Thoracic aorta (tissue), 2 donors: ENCODE measurements at places on chromosomes 6 and 20. TPM values are rescaled to one million over a fixed set of nuclear protein-coding genes. Genes with fewer than 3 reads are reported as not detected.

Gene TRAPPC3L
- total RNA-seq: not detected

- no peak overlapping the region for H3K27ac ChIP-seq
- peaks cover 6% of the 10 kb centered on the region for H3K4me1 ChIP-seq
- no peaks in the 10 kb centered on the region for H3K36me3 ChIP-seq
- H3K27me3 ChIP-seq: no peaks in the 10 kb centered on the region
- no peak for DNase-seq
- H3K4me3 ChIP-seq: peak overlapping the region; percentile 93
Measured at GRCh38 chr20:25408170-25408547, 686 bp downstream of the GINS1 start.

DNA sequence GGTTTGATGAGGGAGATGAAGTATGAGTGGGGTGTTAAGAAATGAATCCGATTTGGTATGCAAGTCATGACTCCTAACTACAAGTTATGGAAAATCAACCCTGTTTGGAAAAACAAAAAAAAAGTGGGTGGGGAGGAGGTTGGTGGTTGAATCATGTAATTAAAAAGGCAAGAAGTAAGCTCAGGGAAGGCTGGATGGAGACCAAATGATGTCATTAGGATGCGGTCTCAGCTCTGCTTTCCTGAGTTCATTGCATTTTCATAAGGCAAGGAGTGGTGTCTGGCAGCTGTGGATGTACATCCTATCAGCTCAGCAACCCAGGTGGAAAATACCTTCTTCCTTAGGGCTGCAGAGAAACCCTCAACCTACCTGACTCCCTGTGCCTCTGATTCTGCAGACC is 60.4 kb upstream of the AKAP12 start:
- H3K27me3 ChIP-seq: no peaks in the 10 kb centered on the region
- H3K4me1 ChIP-seq: no peaks in the 10 kb centered on the region
- H3K27ac ChIP-seq: no peak overlapping the region
- no peak overlapping the region for H3K4me3 ChIP-seq
- no peaks in the 10 kb centered on the region for H3K36me3 ChIP-seq

DNA sequence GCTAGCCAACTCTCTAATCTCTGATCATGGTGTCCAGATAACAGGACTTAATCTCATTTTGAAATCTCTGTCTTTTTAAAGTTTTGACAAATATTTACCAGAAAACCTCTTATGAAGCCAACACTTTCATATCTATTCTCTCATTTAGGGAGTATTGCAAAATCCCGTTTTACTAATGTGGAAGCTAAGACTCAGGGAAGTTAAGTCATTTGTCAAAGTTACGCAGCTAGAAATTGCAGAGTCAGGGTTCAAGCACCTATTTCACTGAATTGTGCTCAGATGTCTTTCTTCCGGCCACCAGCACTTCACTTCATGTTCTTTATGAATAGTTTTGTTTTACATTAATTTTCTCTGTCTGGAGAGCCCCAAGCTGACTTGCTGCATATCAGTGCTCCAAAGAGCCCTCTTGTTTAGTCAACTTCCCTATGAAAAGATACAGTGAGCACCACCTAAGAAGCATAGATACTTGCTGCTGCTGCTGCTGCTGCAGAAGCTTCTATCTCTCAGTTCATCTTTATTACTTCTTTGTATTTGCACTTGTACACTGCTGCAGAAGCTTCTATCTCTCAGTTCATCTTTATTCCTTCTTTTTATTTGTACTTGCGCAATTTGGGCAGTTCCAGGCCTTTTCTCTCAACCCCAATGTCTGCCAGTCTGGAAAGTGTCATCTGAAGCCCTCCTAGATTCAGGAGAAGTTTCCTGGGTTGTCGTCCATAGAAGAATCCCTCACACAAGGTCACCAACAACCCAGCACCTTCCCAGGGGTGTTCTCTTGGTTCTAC is 329.7 kb downstream of the MAFB start:
- H3K27ac ChIP-seq: no peak overlapping the region
- no peak overlapping the region for H3K4me3 ChIP-seq
- H3K27me3 ChIP-seq: no peaks in the 10 kb centered on the region
- H3K4me1 ChIP-seq: no peaks in the 10 kb centered on the region
- no peaks in the 10 kb centered on the region for H3K36me3 ChIP-seq

DNA sequence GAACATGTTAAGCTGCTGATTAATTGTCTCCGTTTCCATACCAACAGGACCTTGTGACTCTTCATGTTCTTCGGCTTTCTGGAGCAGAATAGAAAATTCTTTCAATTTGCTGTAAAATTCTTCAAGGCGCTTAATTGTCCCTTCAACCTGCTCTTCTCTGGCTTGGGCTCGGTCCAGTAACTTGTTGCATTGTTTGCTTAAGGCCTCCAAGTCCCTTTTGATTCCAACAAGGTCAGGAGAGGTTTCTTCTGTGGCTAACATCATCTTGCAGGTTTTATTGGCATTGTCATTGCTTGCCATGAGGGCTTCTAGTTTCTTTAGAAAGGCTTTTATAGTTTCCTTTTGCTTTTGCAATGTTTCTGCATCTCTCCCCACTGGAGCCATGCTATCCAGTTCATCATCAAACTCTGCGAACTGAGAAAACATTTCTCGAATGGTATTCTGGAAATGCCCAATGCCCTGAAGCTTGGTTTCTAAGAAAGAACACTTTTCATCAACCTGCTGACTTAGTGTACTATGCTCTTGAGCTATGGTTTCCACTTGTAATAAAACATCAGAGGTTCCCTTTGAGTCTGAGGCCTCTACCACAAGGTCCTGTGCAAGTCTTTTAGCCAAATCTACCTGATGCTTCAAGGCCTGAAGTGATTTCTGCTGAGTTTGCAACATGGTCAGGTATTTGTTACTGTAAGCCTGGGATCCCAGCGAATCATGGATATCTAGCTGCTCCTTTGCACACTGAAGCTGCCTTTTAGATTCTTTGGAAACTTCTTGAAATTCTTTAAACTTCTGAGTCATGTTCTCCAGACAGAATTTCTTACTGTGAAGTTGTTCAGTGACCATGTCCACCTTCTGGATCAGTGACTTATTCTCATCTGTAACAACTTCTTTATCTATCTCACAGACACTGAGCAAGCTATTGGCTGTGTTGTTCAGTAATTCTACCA is 90.2 kb downstream of the DST start:
- H3K36me3 ChIP-seq: peaks cover 6% of the 10 kb centered on the region
- peak overlapping the region; percentile 18 for H3K27ac ChIP-seq
- H3K4me3 ChIP-seq: no peak overlapping the region
- no peak for DNase-seq
- no peaks in the 10 kb centered on the region for H3K27me3 ChIP-seq

GRCh38 chr6:166774770-166775169 is 147.7 kb upstream of the RPS6KA2 start:
- no peaks in the 10 kb centered on the region for H3K36me3 ChIP-seq
- H3K4me1 ChIP-seq: no peaks in the 10 kb centered on the region
- no peak overlapping the region for H3K27ac ChIP-seq
- H3K27me3 ChIP-seq: no peaks in the 10 kb centered on the region
- no peak overlapping the region for H3K4me3 ChIP-seq
- no peak for DNase-seq

DNA sequence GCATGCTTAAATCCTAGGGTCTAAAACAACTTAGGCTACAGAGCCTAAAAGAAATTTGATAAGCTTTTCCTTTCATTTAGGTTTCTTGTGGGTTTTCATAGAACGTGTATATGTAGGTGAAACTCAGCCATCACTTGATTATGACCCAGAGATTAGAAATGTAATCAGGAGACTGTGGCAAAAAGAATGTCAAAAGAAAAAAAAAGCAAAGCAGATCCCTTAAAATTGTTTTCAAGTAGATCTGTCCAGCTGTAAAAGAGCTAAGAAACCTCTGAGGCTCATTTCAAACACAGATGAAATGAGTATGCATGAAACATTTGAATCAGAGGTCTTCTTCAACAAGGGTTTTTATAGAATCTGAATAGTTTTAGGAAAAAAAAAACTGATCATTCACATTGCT is 341.3 kb upstream of the PRDM1 start:
- H3K27ac ChIP-seq: no peak overlapping the region
- no peaks in the 10 kb centered on the region for H3K4me1 ChIP-seq

Gene LAMA4
- total RNA-seq: 66.7 TPM

- H3K36me3 ChIP-seq: no peaks in the 10 kb centered on the region
- no peak overlapping the region for H3K4me3 ChIP-seq
- no peak overlapping the region for H3K27ac ChIP-seq
- no peak for DNase-seq
Measured at GRCh38 chr6:149028767-149029405, 282.1 kb downstream of the UST start.

GRCh38 chr6:53581173-53581773 is 36.4 kb upstream of the GCLC start:
- H3K27ac ChIP-seq: no peak overlapping the region
- no peak for DNase-seq
- H3K4me1 ChIP-seq: peaks cover 8% of the 10 kb centered on the region
- no peaks in the 10 kb centered on the region for H3K36me3 ChIP-seq

GRCh38 chr6:28947831-28948270 is 24.1 kb upstream of the TRIM27 start:
- no peaks in the 10 kb centered on the region for H3K36me3 ChIP-seq
- no peaks in the 10 kb centered on the region for H3K4me1 ChIP-seq
- H3K27ac ChIP-seq: no peak overlapping the region

- peaks cover 29% of the 10 kb centered on the region for H3K4me1 ChIP-seq
- H3K36me3 ChIP-seq: no peaks in the 10 kb centered on the region
- no peaks in the 10 kb centered on the region for H3K27me3 ChIP-seq
- H3K27ac ChIP-seq: no peak overlapping the region
- no peak overlapping the region for H3K4me3 ChIP-seq
- DNase-seq: no peak
Measured at GRCh38 chr6:167576050-167576741, 250.5 kb upstream of the AFDN start.

Gene MDC1
- 22.6 TPM for total RNA-seq

Gene PRL
- not detected for total RNA-seq

- H3K36me3 ChIP-seq: no peaks in the 10 kb centered on the region
- peaks cover 37% of the 10 kb centered on the region for H3K4me1 ChIP-seq
- peak overlapping the region; percentile 88 for H3K27ac ChIP-seq
- DNase-seq: peak; percentile 56
- peak overlapping the region; percentile 80 for H3K4me3 ChIP-seq
Measured at GRCh38 chr6:16238963-16239797, 793 bp downstream of the GMPR start.

DNA sequence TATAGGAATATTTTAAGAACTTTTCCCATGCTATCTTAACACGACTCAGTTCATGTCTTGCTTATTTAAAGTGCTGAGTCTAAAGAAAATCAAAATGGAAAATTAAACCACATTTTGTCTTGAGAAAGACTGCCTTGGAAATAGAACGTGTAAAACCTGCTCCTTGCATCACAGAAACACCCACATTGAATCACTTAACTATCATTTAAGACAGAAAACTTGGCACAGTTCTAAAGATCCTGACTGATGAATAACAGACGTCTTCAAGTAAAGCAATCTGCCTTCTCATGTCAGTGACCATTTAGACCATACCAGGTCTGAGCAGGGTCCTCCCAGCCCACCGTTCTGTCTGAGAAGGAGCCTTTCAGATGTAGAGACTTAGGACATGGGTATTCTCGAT is 7.4 kb downstream of the PERP start:
- H3K4me1 ChIP-seq: no peaks in the 10 kb centered on the region
- no peak overlapping the region for H3K27ac ChIP-seq
- no peak for DNase-seq
- H3K4me3 ChIP-seq: no peak overlapping the region
- H3K27me3 ChIP-seq: no peaks in the 10 kb centered on the region

GRCh38 chr6:116371120-116371917 is 572 bp downstream of the DSE start:
- DNase-seq: peak; percentile 68
- no peaks in the 10 kb centered on the region for H3K27me3 ChIP-seq
- peak overlapping the region; percentile 82 for H3K4me3 ChIP-seq
- peak overlapping the region; percentile 95 for H3K27ac ChIP-seq

DNA sequence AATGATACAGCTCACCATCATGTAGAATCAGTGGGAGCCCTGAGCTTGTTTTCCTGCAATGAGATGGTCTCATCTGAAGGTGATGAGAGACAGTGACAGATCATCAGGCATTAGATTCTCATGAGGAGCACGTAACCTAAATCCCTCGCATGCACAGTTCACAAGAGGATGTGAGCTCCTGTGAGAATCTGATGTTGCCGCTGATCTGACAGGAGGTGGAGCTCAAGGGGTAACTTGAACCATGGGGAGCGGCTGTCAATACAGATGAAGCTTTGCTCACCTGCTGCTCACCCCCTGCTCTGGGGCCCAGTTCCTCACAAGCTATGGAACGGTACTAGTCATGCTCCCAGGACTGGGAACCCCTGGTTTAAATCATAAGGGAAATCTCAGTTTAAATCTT is 89.2 kb downstream of the THBS2 start:
- no peaks in the 10 kb centered on the region for H3K27me3 ChIP-seq
- peaks cover 88% of the 10 kb centered on the region for H3K4me1 ChIP-seq
- no peaks in the 10 kb centered on the region for H3K36me3 ChIP-seq
- no peak for DNase-seq

DNA sequence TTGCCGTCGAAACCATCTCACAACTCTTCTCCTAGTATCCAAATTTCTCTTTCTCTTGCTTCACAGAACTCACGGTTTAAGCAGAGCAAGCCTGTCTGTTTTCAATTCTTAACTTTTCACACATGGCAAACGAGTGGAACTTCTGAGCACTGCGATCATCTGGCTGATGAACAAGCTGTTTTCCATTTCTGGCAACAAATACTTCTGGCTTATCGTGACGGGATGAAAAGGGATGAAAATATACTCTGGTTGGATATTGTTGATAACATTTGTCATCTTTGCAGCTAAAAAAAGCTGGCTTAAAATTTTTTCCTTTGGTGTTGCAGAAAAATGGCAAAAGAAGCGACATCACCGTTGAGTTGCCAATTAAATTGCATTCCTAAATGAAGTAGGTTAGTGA is 515.2 kb upstream of the JARID2 start:
- H3K4me3 ChIP-seq: no peak overlapping the region
- no peak overlapping the region for H3K27ac ChIP-seq
- H3K4me1 ChIP-seq: no peaks in the 10 kb centered on the region
- no peaks in the 10 kb centered on the region for H3K27me3 ChIP-seq
- no peak for DNase-seq
- H3K36me3 ChIP-seq: no peaks in the 10 kb centered on the region

DNA sequence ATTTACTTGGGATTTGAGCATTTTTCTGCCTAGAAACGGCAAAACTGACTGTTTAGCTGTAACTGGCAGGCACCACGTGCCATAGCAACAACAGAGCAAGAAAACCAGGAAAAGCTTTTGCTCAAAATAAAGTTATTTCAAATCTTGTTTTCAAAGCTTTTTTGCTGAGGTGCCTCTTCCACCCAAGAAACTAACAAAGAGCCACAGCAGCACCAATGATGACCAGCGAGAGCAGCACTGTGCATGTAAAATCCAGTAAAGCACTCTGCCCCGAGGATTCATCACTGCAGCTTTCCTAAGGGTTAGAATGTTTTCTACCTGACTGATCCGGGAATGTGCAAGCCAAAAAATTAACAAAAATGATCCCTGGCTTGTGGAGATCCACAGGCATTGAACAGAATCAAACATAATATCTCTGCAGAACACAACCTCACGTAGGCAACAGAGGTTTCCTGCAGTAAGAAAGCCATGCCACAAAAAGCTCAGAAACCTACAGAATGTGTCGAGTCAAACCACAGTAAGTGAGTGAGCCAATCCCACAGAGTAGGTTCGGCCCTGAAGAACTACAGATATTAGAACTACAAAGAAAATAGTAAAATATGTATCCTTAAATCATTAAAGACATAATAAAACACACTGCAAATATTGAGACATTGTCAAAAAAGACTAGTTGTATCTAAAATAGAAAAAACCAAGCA is 7.4 kb upstream of the ULBP3 start:
- H3K4me3 ChIP-seq: no peak overlapping the region
- no peak overlapping the region for H3K27ac ChIP-seq
